ENCODE measurements at places on chromosomes 3 and 15. TPM values are rescaled to one million over a fixed set of nuclear protein-coding genes. Genes with fewer than 3 reads are reported as not detected.

- no peak for DNase-seq
Measured at GRCh38 chr3:188468196-188468595, 314.2 kb downstream of the LPP start.

DNA sequence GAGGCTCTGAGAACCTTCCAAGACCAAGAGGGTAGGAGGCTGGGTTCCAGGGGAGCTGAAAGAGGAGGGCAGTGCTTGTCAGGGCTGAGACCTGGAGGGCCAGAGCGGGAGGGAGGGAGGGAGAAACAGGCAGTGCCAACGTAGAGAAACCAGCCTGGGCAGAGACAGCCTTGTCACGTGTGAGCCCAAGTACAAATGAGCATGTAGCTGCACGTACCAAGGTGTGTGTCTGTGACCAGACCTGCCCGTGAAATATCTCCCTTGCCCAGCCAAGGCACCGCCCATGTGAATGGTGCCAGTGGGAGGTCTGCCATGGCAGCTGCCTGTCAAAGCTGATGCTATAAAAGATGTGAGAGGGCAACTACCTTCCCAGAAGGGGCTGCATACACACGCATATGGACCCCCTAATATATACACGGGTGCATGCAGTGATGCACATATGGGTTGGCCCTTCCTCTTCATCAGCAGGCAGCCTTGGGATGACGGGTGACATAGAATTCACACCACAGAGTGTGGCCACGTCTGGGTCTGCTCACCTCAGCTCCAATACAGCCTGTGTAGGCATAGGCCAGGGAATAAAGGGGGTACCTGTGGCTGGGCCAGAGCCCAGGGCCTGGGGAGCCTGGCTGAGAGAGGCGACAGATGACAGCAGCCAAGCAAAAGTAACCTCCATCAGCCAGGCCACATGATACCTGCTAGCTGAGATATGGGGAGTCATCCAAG lies 7.8 kb upstream of the CTDSPL start:
- no peak for DNase-seq

DNA sequence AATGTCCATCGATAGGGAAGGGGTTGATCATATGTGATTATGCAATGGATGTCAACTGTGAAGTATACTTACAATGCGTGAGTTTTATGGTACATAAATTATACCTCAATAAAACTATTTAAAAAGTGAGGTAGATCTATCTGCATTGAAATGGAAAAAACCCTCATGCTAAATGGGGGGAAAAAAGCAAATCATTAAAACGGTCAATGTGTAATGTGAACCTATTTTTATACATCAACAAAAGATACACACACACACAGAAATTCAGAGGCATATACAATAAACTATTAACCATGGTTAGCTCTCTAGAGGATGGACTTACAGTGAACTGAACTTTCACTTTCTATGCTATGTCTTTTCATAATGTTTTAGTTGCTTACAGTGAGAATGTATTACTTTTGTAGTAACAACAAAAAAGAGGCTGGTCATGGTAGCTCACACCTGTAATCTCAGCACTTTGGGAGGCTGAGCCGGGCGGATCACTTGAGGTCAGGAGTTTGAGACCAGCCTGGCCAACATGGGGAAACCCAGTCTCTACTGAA lies 23.1 kb downstream of the STIMATE start:
- DNase-seq = no peak

DNA sequence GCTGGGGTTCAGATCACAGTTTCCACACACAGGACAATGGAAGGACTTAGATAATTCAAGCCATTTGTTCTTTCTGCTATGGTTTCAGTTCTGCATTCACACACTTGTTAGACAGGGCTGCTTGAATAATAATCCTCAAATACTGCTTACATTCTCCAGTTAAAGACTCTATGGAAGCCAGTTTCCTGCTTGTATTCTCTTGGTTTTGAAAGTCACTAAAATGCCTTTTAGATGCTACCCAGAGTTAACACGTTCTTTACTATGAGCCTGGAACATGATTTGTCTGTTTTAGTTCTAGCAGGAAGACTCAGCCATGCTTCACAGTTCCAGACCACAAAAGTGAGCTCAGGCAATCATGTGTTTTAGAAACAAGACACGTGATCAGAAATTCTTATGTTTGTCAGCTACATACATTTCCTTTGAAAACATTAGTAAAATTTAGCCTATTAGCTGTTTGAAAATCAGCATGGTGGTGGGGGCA lies 152.4 kb downstream of the LEKR1 start:
- DNase-seq = no peak

GRCh38 chr3:43162230-43163084 lies 56.6 kb upstream of the POMGNT2 start:
- DNase-seq = peak; percentile 49

GRCh38 chr3:134253475-134254226 lies 3.0 kb upstream of the RYK start:
- DNase-seq = no peak

- no peak for DNase-seq
Measured at GRCh38 chr15:84987949-84988624, 6.4 kb downstream of the PDE8A start.

DNA sequence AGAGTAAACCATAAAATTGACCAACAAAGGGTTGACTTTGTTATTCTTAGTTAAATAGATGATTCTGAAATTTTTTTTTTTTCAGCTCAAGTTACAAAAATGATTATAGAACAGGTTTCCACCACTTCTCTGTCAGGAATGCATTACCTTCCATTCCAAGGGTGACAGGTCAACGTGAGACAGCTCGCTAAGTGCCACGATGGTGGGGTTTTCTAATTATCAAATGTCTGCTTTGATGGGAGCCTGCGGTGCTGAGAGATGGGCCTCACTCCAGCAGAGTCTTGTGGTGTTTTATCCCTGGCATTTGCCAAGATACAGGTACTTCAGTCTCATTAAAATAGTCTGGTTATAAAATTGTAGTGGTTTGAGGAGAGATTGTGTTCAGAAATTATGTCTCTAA lies 80.3 kb downstream of the CGNL1 start:
- DNase-seq = no peak

DNA sequence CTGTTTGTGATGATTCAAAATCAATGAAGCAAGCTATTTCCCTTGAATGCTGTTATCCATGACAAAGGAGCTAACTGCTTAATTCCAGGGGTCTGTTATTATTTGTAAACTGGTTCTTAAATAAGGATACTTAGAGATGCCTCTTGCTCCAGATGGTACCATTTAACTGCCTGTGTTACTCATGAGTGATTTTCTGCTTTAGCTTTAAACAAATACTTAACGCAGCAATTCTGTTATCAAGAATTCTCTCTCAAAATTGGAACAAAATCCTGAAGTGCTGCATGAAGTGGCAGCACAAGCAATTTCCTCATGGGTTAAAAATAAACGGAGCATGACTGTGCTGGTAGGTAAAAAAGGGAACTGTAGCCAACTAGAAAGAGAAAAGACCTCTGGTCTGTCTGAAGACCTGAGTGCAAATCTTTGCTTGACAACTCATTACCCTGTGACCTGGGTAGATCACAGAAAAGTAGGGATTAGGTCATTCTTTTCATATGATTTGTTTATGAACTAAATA lies 62.5 kb upstream of the GBE1 start:
- DNase-seq = no peak

- no peak for DNase-seq
Measured at GRCh38 chr3:1068985-1069384, 23.8 kb upstream of the CNTN6 start.

DNA sequence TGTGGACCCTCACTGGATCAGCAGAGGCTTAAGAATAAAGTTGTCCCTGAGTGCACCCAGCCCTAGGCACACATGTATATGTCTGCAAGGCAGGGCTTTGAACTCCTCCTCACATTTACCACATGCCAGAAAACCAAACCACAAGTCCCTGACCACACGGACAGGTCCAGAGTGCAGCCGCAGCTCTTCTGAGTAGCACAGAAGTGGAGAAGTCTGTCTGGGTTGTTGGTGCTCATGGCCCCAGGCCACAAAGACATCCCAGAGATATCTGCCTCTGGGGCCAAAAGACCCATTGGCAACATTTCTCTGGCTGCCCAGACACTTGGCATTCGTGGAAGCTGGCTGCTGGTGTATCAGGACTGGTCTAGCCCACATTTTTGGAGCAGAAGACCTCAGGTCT lies 17.4 kb downstream of the SUSD5 start:
- no peak for DNase-seq

- DNase-seq = peak; percentile 34
Measured at GRCh38 chr3:193831495-193832455, 238.8 kb downstream of the OPA1 start.

DNA sequence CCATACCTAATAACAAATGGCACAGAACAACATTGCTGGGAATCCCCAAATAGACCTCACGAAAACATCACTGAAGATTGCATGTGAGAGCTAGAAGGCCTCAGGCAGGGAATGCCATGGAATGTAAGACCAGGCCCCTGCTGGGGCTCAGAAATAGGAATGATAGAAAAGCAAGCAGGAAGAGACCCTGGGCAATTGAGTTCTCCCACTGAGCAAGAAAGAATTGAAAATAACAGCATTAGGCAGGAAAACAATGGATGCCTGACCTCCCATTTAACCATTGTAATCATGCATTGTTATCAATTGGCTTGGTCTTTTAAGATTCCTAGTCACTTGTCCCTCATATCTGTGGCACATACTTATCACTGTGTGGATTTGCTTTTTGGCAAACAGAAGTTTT lies 581.6 kb downstream of the FHIT start:
- no peak for DNase-seq

DNA sequence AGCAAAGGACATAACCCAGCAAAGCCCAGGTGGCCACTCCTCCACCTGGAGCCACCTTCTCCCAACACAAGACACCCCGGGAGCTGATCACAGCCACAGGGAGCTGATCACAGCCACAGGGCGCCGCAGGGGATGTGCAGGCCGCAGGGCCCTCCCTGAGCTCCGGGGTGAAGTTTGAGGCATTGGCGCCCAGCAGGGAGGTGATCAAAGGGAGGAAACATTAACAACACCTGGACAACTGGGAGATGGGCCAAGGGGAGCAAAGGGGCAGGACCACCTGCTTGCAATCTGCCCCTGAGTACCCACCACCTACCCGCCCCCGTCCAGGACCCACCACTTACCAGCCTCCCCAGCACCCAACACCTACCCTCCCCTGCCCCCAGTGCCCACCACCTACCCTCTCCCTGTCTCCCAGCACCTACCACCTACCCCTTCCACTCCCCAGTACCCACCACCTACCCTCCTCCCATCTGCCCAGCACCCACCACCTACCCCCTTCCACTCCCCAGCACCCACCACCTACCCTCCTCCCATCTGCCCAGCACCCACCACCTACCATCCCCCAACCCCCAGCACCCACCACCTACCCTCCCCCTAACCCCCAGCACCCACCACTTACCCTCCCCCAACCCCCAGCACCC lies 2.4 kb downstream of the UROC1 start:
- DNase-seq = no peak

GRCh38 chr3:17239417-17239816 lies 354.7 kb downstream of the PLCL2 start:
- DNase-seq = no peak

STRA6 gene
- 0.90 TPM for polyA plus RNA-seq

VEPH1 gene
- 1.0 TPM for polyA plus RNA-seq

FEZF2 gene
- not detected for polyA plus RNA-seq

TMIE gene
- 0.98 TPM for polyA plus RNA-seq

GCNT3 gene
- 0.43 TPM for polyA plus RNA-seq

CA12 gene
- 1.1 TPM for polyA plus RNA-seq

FHIT gene
- polyA plus RNA-seq = 7.0 TPM

SUCNR1 gene
- 0.04 TPM for polyA plus RNA-seq

CTNNB1 gene
- 269 TPM for polyA plus RNA-seq

INKA1 gene
- 7.7 TPM for polyA plus RNA-seq

MYL3 gene
- polyA plus RNA-seq = 531 TPM

LMAN1L gene
- polyA plus RNA-seq = not detected

PIGB gene
- 4.8 TPM for polyA plus RNA-seq
